Hematopoietic multipotent progenitor cell treated with erythropoietin and hydrocortisone succinate and interleukin-3 and kit ligand, for 4 days (in vitro differentiated cells): ENCODE measurements at places on chromosomes 4 and X.
A peak's percentile ranks its signal among the peaks of the same experiment; 100 is the strongest.

GRCh38 chr4:109232681-109233080, 69.8 kb downstream of the COL25A1 start:
- DNase-seq: peak; percentile 15

DNA sequence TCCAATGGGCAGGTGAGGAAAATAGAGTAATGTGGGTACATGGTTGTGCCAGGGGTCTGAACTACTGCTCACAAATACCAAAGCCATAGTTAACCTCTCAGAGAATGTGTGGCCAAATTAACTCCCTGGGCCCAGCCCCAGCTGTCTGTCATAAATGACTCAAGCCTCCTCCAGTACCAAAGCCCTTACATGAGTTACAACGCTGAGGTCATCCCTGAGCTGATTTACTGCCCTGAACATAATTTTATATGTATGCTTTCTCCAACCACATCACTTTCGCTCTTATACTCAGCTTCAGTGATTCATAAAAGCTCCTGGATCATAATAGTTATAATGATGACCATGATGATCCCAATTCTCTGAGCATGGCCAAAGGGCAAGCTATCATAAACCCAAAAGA, 283.9 kb downstream of the NKX6-1 start:
- DNase-seq: no peak

GRCh38 chr4:41260116-41260733, 3.5 kb downstream of the UCHL1 start:
- DNase-seq: no peak

GRCh38 chrX:22315151-22315550, 42.4 kb downstream of the CBLL2 start:
- no peak for DNase-seq
